ENCODE measurements at places on chromosomes 2 and 18.

GRCh38 chr2:225100269-225100668 lies 58.0 kb upstream of the DOCK10 start:
- no peak for DNase-seq

- DNase-seq = no peak
Measured at GRCh38 chr2:151280271-151280670, 9.2 kb downstream of the NMI start.

GRCh38 chr2:120491111-120491625 lies 145.2 kb downstream of the INHBB start:
- DNase-seq = no peak

DNA sequence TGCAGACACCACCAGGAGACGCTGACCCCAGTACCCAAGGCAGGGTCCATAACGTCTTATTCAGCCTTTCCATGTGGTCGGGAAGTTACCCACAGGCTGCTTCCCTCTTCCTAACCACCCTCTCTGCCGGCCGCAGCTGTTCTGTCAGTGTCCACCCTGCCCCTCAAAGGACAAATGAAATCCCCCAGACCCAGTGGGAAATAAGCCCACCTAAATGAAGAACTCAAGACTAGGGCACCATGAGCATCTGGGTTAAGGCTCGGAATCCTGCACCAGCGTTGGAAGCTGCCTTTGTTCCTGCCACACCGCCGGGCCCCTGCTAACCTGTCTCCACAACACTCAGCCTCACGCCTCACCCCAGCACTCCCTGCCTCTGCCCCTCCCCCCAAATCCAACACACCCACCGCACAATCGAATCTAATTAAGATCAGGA lies 21.7 kb downstream of the BCL11A start:
- DNase-seq = no peak

GRCh38 chr2:44210362-44210761 lies 41.7 kb downstream of the PPM1B start:
- DNase-seq = no peak

DNA sequence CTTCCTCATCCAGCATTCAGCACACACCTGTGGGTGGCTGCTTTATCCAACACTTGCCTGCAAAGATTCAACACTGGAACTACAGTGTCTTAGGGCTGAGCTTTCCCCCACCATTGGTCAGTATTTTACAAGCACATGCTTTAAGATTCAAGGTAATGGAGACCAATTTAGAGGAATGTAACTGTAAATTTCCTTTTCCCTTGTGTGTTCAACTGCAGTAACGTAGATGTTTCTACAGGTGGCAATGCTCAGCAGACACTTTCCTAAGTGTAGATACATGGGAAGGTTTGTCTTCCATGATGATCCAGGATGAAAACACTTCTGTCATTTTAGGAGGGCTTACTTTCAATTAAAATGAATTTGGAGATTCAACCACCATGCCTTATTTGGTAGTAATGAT lies 143.6 kb upstream of the PXDN start:
- no peak for DNase-seq

DNA sequence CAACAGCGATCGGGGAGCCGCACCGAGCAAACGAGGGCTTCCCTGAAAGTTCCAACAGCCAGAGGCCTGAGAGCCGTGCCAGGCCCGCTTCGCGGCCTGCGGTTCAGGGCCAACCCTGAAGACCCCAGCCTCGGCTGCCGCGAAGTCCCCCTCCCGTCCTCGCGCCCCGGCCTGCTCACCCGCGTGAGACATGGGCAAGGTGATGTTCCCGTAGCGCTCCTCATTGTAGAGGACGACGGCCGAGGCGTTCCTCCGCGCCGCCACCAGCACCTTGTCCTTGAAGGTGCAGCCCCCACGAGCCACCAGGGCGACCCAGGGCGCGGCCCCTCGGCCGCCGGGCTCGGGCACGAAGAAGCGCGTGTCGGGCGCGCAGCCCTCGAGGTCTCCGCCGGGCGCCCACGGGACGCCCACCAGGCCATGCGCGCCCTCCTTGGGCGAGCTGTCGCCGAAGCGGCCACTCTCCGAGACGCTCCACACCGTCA lies 510 bp downstream of the RNF149 start:
- no peak for DNase-seq

DNA sequence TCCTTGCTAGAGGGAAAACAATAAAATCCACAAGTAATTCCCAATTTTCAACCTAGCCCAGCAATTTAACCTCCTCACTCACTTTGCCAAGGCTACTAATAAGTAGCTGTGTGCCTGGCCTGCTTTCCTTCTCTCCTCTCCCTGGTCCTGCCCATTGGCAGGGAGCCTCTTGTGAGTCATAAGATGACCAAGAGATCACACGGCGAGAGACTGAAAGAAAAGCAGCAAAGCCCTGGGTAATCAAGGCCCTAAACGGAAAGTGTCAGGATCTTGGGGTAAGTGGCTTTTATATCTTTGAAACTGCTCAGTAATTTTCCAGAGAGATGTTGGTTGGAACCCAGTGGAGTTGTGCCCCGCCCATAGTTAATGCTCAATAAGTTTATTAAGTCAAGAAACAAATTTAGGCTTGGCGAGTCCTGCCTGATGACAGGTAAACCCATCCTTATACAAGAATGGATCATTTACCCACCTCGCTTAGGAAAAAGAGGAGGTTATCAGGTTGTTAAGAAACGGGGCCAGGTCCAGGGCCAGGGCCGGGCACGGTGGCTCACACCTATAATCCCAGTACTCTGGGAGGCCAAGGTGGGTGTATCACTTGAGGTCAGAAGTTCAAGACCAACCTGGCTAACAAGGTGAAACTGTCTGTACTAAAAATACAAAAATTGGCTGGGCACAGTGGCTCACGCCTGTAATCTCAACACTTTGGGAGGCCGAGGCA lies 10.0 kb upstream of the ADAM17 start:
- DNase-seq = peak; percentile 58

GRCh38 chr18:54075689-54076088 lies 148.8 kb downstream of the MBD2 start:
- DNase-seq = no peak

- no peak for DNase-seq
Measured at GRCh38 chr2:37198681-37199065, 2.4 kb downstream of the CEBPZOS start.

- no peak for DNase-seq
Measured at GRCh38 chr2:215271446-215271845, 40.4 kb upstream of the ATIC start.

DNA sequence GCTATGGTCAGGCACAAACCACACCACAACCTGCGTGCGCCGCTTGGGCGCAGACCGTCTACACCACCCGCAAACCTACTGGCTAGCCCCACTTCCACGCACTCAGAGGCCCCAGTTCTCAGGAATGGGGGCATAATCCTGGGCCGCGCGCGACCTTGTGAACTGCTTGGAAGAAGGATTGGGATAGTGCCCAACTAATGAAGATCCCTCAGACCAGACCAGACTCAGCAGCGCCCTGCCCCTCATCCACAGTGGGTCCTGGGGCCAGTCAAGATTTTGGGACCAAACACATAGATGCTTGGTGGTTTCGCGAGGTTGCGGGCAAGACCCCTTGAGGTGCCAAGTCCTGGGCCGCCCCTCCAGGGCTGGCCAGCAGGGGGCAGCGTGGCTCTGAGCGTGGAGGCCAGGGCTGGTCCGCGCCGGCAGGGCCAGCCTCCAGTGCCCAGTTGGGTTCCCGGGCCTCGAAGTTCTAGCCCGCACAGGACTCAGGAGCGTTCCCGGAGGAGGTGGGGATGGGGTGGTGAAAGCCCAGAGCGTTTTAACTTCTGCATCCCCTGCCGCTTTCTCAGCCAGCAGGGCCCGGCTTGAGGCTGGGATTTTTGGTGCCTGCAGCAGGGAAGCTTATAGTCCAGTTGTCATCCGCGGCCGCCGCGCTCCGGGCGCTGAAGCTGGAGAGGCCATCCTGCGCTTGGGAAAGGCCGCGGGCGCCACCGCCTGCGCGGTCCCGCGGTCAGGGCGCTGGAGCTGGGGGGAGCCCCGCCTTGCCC lies 8.3 kb downstream of the OSR1 start:
- peak; percentile 55 for DNase-seq

- DNase-seq = no peak
Measured at GRCh38 chr18:55582325-55582724, 5.7 kb downstream of the TCF4 start.

DNA sequence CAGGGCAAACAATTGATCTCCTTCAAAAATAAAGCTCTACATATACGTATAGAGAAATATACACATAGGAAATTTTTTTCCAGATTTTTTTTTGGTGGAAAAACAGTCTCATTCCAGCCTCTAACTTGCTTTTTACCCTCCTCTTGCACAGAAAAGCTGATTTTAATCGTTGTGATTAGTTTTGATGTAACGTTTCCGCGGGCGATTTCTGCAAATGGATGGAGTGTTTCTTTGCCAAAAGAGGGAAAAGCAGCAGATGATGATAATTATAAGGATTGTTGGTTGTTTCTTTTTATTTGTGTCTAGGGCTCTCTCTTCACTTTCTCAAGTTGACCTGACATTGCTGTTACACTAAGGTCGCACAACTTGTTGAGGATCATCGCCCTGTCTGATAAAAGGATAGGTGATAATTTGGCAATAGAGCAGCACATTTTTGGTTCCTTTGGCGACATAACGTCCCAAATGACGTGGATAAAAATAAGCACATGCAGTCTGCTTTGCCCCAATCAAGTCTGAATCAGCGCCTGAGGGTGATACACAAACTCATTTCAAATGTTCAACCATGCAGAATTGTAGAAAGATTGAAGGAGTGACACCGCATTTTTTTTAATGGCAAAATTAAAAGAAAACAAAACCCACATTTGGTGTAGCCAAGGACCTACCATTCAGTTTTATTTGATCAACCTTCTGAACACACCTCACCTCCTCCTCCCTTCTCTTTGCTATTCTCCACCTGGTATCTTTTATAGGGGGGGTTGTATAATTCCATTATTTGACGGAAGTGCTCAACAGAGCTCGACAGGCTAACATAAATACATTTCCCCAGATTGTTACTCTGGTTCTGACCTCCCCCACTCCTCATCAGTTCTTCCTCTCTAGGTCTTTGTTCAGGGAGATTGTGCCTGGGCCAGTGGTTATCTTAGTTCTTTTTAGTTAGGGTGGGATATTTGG lies 109.6 kb upstream of the KCTD1 start:
- DNase-seq = no peak

- no peak for DNase-seq
Measured at GRCh38 chr2:20470211-20470610, 23.3 kb downstream of the RHOB start.

GRCh38 chr2:121173112-121173511 lies 111.9 kb downstream of the TFCP2L1 start:
- no peak for DNase-seq

DNA sequence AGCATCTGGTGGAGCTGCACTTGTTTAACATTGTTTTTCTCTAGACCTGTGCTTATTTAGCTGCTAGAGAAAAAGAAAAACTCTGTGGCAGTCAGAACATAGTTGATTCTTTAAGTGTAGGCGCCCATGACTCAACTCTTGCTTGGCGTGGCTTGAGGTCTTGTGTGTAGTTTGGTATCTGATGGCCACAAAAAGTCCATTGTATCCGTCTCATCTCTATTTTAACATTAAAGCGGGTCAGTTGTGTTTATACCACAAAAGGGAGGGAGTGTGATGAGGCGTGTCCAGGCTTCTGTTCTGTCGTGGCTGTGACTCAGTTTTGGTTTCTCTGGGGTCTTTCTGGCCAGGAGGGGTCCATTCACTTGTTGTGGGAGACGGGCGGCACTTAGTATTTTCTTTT lies 24.2 kb upstream of the UGT1A8 start:
- no peak for DNase-seq

Data from left ventricle myocardium inferior (tissue), 1 donor.